M059J (cell line): ENCODE measurements at places on chromosomes 13 and 19. TPM values are rescaled to one million over a fixed set of nuclear protein-coding genes. Genes with fewer than 3 reads are reported as not detected.

CBARP gene
- total RNA-seq = 0.44 and 4.4 TPM in 2 replicates

KCNRG gene
- total RNA-seq = 0.17 and 1.4 TPM in 2 replicates

ZNF829 gene
- 2.1 and 3.0 TPM in 2 replicates for total RNA-seq

PSG11 gene
- total RNA-seq = 0.49 and 0.69 TPM in 2 replicates

GFY gene
- not detected in 2 replicates for total RNA-seq

GTF2F1 gene
- total RNA-seq = 46.2 and 75.8 TPM in 2 replicates

DNA sequence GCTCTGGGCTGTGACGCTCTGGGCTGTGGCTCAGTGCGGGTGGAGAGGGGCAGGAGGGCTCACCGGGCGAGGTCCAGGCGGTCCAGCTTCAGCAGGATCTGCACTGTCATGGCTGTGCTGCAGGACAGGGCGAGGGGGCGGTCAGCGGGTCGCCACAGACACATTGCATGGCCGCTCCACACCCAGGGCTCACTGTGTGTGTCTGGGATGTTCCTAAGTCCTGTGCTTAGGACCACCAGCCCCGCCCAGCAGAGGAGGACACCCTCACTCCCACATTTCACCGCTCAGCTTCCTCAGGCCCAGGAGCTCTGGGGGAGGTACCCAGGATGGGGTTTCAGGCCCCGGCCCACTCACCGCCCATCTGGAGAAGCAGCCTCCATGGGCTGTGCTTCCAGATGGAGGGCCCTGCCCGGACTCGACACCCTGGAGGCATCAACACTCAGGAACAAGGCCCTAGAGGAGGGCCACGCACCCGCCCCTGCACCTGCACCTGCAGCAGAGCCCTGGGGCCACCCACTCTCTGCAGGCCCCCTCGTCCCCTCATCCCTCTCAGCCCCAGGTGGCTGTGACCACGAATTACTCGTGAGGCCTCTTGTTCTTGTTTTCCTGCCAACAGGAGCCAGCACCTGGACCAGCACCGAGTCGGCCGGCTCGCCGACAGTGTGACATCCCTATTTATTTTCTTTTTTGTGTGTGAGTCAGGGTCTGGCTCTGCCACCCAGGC, 9.7 kb upstream of the CERS1 start:
- DNase-seq = no peak

- DNase-seq = peak; percentile 45
These were observed 33.9 kb upstream of the TPT1 start for GRCh38 chr13:45374917-45375316.

DNA sequence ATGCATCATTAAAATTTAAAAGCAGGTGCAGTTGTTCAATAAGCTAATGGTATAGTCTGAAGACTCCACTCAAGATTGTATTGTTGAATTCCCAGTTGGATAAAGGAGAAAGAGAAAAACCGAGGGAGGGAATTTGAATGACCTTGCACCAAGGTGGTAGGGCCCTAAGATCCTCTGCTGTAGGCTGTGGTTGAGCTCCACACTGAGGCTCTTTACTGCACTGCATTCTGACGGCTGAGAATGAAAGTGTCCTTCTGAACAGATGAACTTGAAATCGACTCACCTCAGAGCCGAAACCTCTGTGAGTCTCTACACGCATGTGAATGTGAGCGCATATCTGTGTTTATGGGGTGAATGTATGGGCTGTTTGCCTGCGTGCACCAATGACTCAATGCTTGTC, 388.9 kb upstream of the DACH1 start:
- peak; percentile 63 for DNase-seq

- no peak for DNase-seq
These were observed 1108.4 kb upstream of the PCDH20 start for GRCh38 chr13:62524061-62524460.

DNA sequence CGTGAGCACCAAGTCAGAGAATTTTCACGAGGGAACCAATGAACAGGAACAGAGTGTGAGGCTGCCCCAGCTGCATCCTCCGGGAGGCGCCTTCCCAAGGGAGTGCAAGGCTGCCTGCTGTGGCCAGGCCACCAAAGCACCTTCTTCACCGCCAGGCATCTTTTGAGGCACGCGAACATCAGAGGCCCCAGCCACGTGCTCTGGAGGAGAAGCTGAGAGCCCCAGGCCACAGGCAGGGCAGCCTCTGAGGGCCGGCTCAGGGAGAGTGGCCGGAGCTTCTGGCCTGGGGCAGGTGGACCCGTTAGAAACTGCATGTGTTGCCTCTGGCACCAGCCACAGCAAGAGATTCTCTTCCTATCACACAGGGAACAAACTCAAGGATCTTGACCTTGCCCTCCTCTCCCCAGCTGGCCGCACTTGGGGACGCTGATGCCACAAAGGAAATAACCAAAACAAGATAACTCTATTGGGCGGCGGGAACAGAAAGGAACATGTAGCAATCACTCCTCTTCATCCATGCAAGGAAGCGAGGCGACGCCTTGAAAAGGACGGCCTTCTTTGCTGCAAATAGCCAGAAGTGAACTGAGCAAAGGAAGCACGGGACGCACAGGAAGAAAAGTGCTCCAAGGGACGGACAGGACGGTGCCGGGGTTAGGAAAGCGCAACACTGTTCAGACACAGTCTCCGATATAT, 19.9 kb downstream of the GAS6 start:
- no peak for DNase-seq

DNA sequence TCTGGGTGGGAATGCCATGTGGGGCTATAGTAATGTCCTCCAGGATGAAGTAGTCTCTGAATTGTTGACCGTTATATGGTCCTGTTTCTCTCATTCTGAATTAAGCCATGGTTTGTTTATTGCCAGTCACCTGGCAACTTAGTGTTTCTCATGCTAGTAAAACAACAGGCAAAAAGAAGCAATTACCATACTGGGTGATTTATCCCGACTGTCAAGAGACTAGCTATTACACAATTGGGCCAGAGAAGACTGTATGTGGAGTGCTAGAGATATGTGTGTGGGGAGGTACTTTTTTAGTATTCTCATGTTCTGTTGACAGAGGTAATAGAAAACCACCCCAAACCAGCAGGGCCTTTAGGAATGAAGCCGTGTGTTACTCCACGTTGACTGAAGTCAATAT, 258.2 kb downstream of the TDRD3 start:
- peak; percentile 1 for DNase-seq

DNA sequence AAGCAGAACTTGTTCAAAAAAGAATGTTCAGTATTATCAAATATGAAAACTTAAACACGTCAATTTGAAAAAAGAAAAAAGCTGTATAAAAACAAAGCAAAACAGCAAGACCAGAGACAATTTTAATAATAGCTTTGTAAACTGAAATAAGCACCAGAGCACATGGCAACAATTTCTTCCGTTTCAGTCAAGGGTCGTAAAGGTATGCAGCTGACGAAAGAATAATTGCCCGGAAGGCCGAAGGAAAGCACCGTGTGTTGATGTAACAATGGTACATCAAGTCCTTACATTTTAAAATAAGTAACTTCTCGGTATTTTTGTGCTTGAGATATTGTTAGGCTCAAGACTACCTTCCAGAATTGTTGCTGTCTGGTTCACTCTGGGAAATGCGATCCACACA, 1.7 kb downstream of the PROSER1 start:
- peak; percentile 30 for DNase-seq

DNA sequence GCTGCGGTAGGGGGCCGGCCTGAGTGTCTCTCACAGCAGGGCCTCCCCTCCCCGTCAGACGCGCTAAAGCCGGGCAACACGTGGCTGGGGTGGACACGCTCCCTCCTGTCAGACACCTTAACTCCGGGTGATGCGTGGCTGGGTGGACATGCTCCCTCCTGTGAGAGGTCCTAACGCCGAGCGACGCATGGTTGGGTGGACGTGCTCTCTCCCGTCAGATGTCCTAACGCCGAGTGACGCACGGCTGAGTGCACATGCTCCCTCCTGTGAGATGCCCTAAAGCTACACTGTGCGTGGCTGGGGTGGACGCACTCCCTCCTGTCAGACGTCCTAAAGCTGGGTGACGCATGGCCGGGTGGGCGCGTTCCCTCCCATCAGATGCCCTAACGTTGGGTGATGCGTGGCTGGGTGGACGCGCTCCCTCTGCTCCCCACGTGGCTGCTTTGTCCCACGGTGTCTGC, 126.1 kb upstream of the MCF2L start:
- DNase-seq = no peak

DNA sequence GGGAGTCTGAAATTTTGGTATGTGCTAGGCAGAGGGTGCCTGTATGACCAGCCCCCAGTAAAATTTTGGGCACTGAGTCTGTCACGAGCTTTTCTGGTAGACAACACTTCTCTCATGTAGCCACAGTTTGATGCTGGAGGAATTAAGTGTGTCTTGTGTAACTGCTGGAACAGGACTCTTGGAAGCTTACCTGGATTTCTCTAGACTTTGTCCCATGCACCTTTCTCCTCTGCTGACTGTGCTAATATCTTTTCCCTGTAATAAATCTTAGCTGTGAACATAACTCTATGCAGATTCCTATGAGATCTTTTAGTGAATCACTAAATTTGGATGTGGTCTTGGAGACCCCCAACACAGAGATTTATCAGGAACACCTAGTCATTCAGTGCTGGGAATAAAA, 13.8 kb downstream of the RNF6 start:
- DNase-seq = no peak

DNA sequence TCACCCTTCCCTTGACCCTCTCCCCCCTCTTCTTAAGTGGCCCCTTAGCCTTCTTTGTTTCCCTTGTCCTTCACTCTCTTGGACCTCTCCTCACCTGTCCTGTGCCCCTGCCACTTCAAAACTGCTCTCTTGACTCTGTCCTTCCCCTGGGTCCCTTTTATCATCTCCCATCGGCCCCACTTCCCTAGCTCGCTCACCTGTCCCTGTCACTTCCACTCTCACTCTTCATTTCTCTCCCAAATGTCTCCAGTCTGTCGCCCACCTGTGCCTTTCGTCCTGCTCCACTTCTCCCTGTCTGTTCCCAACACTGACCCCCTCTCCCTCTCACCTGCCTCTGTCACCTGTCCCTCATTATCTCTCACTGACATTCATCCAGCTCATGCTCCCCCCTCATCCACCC, 699 bp downstream of the IFNL1 start:
- DNase-seq = no peak

GRCh38 chr13:56351041-56351440, 789.7 kb upstream of the PRR20A start:
- no peak for DNase-seq

DNA sequence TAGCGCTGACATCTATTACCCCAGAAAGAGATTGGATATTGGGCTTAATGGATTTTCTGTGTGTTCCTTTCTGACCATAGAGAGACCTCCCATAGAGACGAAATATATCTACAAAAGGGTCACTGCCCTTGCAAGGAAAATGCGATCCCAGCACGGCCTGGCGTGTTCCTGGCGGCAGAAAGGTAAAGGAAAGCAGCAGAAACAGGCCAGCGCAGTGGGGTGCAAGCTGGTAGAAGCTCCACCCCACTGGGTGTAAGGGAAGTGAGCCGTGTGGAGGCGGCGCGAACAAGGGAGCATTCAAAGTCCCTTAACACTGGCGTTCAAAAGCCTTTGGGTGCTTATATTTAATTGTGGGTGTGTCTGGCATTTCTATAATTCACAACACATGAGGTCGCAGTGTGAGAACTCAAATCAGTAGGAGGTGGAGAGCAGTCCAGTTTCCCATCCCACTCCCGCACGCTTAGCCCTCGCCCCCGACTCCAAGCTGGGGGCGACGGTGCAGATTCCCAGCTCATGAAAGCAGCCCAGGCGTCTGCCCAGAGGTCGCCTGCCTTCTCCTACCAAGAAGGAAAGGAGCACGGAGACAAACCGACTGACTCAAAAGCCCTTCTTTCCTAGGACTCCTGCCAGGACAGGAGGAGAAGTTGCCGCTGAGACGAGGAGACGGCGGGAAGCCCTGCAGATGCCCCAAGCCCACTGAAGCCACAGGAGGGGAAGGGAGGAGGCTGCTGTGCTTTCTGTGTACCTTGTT, 478.4 kb downstream of the FOXO1 start:
- no peak for DNase-seq
